Activated T-cell treated with anti-CD3 and anti-CD28 coated beads, Interleukin-2, amount 50 U/mL, for 48 hours (primary cell): ENCODE measurements at places on chromosomes 16 and 17.

DNA sequence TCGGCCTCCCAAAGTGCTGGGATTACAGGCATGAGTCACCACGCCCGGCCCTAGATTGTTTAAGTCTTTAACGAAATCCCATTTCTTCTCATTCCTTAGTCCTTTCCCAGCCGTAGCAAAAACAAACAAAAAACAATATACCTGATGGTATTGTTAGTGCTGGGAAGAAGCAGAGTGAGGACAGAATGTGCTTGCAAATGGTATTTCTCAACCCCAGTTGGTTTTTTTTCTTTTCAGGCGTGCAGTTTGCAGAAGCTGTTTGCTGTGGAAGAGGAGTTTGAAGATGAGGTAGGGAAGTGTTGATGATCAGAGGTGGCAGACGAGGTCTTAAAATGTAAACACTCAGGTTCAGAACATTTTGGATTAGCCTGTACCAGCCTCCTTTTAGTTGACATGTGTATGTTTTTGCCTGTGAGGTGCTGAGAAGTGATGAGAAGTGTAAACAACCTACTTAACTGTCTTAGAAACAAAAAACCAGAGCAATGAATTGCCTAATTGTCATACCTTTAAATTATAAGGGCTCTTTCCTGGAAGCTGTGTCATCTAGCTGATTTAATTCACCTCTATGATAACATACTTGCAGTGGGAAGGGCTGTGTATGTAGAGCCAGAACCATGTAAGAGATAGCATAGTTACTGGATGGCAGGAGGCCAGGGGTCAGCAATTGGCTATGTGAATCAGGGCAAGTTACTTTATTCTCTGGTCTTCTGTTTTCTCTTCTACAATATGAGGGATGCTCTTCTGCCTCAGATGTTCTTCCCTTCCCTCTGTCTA is 3.4 kb downstream of the HROB start:
- DNase-seq = no peak

DNA sequence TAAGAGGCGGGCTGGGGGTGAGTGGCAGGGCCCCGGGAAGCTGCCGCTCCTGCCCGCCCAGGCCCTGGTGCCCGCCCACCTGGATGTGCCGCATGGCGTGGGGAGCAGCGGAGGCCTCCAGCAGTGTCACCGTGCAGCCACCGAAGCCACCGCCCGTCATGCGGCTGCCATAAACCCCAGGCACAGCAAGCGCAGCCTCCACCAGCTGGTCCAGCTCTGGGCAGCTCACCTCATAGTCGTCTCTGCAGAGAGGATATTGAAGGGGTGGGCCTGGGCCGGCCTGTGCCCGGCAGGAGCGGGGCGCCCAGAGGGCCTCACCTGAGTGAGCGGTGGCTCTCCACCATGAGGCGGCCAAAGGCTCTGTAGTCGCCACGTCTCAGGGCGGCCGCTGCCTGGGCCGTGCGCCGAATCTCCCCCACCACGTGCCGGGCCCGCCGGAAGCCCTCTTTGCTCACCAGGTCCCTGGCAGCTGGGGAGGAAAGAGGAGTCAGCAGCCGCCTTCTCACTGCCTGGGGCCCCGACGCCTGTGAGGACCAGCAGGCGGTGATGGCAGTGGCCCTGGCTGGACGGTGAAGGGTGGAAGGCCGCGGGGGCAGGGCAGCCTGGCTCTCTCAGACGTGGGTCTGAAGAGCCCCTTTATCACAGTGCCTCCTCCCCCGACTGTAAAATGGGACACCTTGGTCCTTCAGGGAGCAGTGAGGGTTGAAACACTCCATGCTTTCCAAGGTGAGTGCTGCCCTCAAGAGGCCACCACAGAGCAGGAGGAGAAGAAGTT is 6.7 kb downstream of the GALK1 start:
- DNase-seq = no peak

DNA sequence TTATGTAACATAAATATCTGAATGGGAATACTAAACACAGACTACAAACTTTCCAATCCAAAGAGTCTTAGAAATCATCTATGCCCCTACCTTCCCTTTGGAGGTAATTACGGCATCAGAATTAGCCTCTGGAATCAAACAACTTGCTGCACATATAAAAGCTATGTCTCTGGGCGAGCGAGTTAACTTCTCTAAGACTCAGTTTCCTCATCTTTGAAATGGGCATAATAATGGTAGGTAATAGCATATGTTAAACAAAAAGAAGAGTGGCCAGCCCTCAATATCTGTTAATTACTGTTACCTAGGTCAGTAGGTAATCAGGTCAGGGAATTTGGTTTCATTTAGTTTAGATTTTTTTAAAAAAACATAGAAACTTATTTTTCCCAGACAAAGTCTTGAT is 153.5 kb downstream of the TOX3 start:
- DNase-seq = no peak

GRCh38 chr17:73393381-73393780 is 81.6 kb upstream of the CDC42EP4 start:
- no peak for DNase-seq

DNA sequence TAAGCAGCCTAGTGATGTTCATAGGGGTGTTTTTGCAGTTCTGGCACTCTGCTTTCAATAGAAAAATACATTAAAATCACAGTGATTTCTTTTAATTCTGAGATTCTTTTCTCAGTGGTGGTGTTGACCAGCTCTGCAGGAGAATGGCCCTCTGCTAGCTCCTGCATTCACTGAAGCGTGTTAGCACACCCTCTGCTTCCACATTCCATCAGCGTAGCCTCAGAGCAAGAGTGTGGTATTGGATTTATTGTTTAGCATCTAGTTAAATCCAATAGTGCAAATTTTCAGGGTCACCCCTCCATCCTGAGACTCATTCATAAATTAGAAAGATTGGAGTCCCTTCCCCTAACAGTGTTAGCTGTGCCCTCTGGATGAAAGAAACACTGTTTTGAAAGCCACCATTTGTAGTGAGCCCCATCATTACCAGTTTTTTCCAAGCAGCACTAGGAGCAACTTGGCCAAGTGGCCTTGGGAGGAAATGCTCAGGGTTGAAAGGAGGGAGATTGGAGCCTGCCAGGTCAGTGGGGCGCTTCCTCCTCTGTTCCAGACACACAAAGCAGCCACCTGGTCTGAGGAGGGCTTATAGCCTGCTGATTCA is 45.7 kb downstream of the B9D1 start:
- DNase-seq = no peak

DNA sequence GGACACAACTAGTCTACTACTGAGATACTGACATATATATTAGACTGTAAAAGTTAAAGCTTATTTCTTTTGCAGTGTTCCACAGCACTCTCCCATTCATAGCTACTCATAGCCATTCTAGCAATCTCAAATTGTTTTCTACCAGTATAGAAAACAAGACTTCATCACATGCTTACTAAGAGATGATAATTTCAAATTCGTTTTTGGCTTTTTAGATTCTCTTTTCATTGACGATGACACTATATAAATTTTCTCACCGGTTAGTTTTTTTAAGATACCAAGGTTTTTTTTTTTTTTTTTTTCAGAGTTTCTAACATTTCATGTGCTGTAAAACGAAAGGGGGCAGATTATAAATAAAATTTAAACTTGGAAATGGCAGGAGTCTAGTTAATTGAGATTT is 17.9 kb downstream of the IKZF3 start:
- no peak for DNase-seq

- DNase-seq = no peak
Measured at GRCh38 chr17:51926448-51926847, 232.1 kb downstream of the CA10 start.

GRCh38 chr17:14149751-14150150 is 80.4 kb downstream of the COX10 start:
- no peak for DNase-seq

- DNase-seq = no peak
Measured at GRCh38 chr17:45098081-45098868, 34.0 kb downstream of the PLCD3 start.

DNA sequence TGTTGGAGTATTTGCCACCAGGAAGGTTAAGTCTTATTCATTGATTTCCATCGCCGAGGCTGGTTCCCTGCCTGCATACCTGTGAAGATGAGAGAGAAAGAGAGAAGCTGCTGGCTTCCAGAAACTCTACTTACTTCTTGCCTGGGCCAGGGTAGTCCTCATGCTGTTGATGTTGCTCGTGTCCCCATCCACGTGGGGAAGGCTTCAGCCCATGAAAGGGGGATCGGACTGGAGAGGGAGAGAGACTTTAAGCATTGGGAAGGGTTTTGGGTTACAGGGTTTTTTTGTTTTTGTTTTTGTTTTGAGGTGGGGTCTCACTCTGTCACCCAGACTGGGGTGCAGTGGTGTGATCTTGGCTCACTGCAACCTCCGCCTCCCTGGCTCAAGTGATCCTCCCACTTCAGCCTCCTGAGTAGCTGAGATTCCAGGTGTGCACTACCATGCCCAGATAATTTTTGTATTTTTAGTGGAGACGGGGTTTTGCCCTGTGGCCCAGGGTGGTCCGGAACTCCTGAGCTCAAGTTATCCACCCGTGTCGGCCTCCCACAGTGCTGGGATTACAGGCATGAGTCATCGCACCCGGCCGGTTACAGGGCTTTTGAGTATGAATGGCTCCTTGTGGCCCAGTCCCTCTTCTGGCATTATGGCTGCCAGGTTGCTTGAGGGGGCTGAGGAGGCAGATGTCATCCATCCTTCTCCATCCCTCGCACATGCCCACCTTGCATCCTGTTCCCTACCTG is 26.6 kb downstream of the ITGB3 start:
- DNase-seq = no peak

GRCh38 chr16:63774302-63774701 is 1347.6 kb downstream of the CDH11 start:
- no peak for DNase-seq

DNA sequence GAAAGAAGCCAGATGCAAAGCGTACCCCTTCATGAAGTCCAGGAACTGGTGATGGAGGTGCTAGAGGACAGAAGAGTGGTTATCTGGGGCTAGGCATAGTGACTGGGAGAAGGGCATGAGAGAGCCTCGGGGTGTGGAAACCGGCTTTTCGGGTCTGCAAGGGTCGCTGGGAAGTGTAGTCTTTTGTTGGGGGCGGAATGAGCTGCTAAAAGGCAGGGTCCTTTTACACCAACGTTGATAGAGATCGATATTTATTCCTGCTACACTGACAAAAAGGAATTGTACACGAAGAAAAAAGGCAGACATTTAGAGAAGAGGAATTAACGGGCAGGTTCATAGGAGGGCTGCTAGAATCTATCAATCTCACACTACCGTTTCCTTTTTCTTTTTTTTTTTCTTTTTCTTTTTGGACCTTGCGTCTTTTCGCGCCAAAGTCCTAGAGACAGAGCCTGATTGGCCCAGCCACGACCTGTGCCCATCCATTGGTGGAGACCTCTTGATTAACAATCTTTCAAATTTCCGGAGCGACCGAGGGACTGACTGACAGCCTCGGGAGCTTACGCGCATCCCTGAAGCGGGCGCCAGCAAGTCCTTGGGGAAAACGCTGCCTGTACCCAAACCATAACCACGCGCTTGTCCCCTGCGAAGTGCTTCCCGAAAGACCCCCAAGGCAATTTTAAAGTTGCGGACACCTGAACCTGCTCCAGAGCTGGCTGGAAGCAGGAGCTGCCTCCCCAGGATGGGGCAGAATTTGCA is 27.7 kb upstream of the DHRS7B start:
- DNase-seq = peak; percentile 81

DNA sequence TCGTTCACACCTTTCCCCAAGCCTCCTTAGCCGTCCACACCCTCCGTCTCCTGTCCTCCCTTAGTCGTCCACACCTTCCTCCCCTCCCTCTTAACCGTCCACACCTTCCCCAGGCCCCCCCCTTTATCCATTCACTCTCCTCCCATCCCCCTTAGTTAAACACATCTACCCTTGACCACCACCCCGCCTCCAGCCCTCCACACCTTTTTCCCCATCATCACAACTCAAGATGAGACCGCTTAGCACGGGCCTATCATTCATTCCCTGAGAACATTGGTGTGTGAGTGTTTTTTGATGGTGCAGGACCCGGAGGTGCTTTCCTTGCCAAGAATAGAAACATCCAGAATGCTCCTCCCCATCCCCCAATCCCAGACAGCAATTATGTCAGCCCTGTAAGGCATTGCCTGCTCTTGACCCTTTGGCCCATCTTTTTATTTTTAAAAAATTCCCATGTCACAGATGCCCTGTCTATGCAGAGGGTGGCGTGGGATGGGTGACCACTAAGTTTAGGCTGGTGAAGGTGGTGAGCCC is 1.4 kb downstream of the TENT4B start:
- DNase-seq = peak; percentile 26

DNA sequence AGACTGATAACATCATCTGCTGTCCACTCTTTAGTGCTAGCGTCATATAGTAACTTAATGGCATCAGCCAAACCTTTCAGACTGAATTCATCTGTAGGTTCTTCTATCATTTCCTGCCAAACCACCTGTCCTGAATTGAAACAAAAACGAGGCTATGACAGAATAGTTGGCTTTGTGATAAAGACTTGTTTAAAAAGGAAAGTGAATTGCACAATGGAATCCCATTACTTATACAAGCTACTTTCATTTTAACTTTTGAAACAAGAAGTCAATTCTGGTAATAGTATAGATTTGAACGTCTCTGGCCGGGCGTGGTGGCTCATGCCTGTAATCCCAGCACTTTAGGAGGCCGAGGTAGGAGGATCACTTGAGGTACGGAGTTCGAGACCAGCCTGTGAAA is 18.2 kb downstream of the LASP1NB start:
- no peak for DNase-seq

- no peak for DNase-seq
Measured at GRCh38 chr16:57131351-57131970, 39.1 kb downstream of the CPNE2 start.

GRCh38 chr17:2796164-2797125 is at the start of gene RAP1GAP2:
TSS of gene RAP1GAP2 (plus strand) at chr17:2796438. CDS start at chr17:2796528, 90 bp downstream.
- DNase-seq = peak; percentile 66

DNA sequence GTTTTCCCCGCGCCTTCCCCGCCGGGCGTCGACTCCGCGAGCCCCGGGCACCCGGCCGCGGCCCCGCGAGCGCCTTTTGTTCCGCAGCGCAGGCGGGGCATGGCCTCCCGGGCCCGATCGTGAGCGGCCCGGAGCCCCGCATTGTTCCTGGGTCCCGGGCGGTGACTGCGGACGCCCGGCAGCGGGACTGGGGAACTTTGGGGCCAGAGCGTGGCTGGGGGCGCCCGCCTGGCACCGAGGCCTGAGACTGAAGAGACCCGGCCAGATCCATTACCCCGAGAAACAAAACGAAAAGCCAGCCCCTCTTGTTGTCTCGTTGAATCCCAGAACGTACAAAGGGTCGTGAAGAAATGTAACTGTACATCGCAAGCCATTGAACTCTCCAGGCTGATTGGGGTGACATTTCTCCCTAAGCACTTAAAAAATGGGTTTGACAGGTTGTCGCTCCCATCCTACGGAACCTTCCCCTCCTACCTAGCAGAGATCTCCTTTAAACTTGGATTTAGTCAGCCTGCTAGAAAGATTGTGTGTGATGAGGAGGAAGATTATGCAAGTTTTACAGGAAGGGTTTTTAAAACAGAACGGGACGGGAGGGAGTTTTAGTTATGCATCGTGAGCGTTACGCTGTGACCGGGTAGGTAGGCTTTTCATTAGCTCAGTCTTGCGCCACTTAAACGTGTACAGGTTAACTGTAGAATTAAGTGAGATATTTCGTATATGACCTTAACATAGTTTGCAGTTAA is 825 bp downstream of the METTL9 start:
- no peak for DNase-seq
